Lower leg skin (tissue), 4 donors: ENCODE measurements at places on chromosomes 12 and 14.

DNA sequence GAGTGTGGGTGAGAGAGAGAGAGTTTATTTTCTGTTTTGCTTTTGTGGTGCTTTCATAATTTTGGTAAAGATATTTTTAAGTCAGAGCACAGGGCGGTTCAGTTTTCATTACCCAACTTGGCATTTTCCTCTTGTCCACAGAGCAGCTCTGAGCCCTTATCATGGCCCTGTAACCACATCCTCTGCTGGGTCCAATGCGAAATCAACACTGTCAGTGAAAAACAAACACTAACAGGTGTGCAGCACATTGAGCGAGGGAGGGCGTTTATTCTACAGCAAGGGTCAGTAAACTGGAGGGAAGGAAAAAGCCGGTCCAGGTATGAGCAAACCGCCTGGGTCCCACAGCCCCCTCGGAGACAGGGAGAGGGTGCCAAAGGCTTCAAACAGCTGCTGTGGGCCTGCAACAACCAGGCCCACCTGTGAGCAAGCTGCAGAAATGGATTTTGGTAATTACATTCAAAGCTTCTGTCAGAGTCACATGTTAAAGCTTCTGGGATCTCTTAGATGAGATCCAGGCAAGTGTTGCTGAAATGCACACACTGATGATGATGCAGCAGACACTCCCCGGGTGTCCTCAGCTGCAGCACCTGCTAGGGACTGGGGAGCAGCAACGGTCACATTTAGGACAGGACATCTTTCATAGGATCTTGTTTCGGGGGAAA, 132.7 kb upstream of the DYRK2 start:
- no peak for DNase-seq

DNA sequence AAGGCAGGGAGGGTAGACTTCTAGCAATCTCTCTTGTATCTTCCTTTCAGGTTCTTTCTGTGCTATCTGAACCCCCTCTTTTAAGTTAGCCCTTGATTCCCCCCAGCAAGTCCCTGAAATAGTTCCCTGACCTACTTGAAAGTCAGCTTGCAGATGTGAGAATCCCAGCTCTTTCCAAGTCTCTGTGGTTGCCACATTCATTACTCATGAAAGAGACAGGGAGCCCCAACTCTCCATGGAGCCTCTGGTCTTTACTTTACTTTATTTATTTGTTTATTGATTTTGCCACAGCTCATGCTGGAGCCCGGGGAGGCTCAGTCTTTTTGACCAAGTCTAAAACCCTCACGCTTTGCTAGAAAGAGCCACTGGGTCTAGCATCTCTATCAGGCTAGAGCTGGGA, 193.6 kb upstream of the FAR2 start:
- DNase-seq = no peak

GRCh38 chr12:52800259-52800917, 4.5 kb upstream of the KRT3 start:
- no peak for DNase-seq

GRCh38 chr14:59161561-59162175, 26.8 kb upstream of the DAAM1 start:
- no peak for DNase-seq

DNA sequence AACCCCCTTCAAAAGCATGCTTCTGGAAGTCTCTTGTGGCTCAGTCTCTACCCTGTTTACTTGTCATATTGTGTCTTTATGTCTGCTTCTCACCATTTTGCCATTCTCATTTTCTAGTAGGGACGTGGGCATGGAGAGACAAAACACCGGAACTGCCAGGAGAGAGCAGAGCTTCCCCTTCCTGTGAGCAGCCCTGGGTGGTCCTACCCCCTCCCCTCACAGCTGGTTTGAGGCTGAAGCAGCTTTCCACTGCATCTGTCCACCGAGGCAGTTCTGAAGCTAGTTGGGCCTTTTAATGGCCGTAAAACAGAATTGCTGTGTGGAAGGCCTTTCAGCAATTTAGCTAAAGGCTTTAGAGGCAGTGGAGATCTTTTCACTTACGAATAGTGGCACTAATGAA, 77.0 kb downstream of the PELI2 start:
- DNase-seq = no peak

DNA sequence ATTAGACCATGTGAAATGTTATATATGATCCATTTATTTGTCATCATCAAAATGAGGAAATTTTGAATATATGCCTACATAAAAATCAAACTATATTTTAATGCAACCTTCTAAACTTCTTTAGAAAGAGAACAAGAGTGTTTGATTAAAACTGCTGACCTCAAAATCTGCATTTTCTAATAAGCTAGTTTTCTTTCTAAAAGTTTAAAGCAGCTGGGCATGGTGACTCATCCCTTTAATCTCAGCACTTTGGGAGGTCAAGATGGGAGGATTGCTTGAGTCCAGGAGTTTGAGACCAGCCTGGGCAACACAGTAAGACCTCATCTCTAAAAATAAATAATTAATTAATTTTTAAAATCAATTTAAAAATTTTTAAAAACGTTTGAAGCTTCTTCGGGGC, 36.2 kb downstream of the GNPTAB start:
- no peak for DNase-seq

GRCh38 chr12:123049398-123050240, 69.1 kb downstream of the ARL6IP4 start:
- no peak for DNase-seq

- no peak for DNase-seq
Measured at GRCh38 chr14:61562321-61563161, 132.8 kb upstream of the HIF1A start.

DNA sequence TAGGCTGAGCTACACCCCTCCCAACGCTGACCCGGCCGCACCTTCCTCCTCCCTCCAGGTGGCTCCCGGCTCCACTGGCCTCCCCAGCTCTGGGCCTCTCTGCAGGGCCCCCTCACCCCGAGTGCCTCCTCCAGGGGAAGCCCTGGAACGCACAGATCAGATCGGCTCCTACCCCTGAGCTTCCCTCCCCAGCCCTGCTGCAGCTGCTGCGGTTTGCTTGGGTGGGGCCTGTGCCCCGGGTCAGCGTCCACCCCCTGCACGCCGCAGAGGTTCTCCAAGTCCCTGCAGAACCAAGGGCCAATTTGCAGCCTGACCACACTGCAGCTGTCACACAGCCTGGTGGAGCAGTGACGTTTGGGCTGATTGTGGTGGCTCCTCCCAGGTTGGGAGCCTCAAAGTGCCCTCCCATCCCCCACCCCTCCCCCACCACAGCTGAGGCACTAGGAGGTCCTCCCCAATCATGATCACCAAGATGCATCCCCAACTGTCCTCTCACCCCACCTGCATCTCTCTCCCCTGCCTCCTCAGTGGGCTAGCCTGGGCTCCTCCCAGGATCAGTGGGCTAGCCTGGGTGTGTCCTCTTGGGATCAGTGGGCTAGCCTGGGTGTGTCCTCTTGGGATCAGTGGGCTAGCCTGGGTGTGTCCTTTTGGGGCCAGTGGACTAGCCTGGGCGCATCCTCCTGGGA, 12.8 kb upstream of the FBRSL1 start:
- DNase-seq = no peak

GRCh38 chr14:61620130-61620946, 75.0 kb upstream of the HIF1A start:
- DNase-seq = no peak
